ENCODE measurements at places on chromosomes 5 and 9.

GRCh38 chr5:143134900-143135299, 268.6 kb downstream of the NR3C1 start:
- H3K4me1 ChIP-seq: no peaks in the 10 kb centered on the region
- no peak overlapping the region for H3K4me3 ChIP-seq
- no peak overlapping the region for H3K27ac ChIP-seq
- H3K36me3 ChIP-seq: peaks cover 4% of the 10 kb centered on the region

DNA sequence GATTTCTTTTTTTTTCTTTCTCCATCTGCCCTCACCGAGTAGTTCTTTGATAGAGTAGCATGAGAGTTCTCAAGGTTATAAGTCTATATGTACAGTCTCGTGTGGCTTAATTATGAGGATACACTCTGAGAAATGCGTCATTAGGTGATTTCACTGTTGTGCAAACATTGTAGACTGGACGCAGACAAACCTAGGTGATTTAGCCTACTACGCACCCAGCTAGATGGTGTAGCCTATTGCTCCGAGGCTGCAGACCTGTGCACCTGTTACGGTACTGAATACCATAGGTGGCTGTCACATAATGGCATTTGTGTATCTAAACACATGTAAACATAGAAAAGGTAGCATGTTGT, 26.9 kb upstream of the CORO2A start:
- peaks cover 7% of the 10 kb centered on the region for H3K36me3 ChIP-seq
- H3K27ac ChIP-seq: no peak overlapping the region
- DNase-seq: no peak
- H3K4me1 ChIP-seq: no peaks in the 10 kb centered on the region
- no peaks in the 10 kb centered on the region for H3K27me3 ChIP-seq

- H3K4me1 ChIP-seq: peaks cover 3% of the 10 kb centered on the region
- no peak for DNase-seq
- H3K4me3 ChIP-seq: no peak overlapping the region
- H3K27me3 ChIP-seq: peaks cover 4% of the 10 kb centered on the region
These were observed 319.0 kb downstream of the EBF1 start for GRCh38 chr5:158780656-158781237.

DNA sequence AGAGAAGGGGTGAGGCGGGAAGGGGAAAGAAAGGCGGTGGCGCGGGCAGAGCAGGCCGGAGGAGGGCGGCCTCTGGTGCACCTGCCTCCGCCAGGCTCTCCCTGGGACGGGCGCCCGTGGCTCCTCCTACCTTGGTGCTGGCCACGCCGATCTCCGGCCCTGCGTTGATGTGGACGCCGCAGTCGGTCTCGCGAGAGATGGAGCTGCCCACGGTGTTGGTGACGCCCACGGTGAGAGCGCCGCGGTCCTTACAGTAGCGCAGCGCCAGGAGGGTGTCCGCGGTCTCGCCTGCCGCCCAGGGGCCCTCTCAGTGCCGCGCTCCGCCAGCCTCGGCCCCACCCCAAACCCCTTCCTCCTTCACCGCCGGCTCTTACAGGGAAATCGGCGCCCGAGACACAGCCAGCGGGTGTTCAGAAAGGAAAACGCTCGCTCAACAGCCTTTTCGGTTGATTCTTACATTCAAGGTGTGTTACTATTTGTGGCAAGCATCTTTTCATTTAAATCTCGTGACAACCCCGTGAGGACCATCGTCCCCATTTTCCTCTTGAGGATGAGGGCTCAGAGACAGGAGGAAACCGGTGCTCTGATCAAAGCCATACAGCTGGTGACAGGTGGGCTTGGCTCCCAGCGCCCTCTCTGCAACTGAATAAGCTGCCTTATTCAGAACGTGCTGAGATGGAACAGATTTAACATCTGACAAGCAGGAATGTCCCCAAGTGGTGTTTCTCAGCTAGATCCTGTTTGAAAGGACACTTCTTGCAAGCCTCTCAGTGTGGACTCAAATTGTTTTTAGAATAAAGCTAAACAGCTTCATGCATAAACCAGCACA, 22.0 kb upstream of the MAPK9 start:
- peak; percentile 90 for DNase-seq
- H3K27me3 ChIP-seq: no peaks in the 10 kb centered on the region
- no peaks in the 10 kb centered on the region for H3K36me3 ChIP-seq
- peak overlapping the region; percentile 68 for H3K4me3 ChIP-seq

DNA sequence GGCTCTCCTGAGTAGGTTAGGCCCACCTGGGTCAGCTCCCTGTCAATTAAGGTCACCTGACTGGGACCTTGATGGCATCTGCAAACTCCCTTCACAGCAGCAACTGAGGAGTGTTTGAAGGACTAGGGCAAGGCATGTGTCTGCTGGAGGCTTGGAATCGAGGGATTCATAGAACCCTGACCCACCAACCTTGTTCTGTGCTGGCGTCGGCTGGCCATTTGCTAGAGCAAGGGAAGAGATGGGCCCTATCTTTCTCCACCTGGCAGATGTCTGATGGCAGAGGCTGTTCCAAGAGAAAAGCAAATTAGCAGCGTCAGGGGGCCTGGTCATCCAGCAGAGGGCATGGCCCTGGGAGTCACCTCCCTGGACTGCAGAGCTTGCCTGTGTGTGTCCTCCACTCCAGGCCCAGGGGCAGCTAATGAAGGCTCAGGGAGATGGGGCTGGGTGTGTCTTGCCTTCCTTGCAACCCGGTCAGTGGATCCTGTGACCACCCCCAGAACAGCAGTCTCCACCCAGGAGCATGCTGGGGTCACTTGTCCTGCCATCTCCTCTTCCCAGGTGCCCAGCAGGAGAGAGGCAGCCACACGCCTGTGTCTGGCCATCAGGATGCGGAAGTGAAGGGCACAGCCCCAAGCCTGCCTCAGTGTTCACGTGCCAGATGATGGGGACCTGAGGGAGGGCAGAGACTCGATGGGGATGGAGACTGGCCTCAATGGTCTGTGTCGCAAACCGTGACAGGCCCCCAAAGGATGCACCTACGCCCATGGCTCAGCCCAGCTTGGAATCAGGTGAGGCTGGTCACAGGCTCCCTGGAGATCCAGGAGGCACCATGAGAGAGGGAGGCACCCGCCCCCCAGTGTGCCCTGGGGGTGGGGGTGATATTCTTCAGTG, 53.9 kb downstream of the BARX1 start:
- no peaks in the 10 kb centered on the region for H3K27me3 ChIP-seq
- peaks cover 16% of the 10 kb centered on the region for H3K4me1 ChIP-seq
- no peaks in the 10 kb centered on the region for H3K36me3 ChIP-seq
- DNase-seq: peak; percentile 4
- no peak overlapping the region for H3K27ac ChIP-seq

DNA sequence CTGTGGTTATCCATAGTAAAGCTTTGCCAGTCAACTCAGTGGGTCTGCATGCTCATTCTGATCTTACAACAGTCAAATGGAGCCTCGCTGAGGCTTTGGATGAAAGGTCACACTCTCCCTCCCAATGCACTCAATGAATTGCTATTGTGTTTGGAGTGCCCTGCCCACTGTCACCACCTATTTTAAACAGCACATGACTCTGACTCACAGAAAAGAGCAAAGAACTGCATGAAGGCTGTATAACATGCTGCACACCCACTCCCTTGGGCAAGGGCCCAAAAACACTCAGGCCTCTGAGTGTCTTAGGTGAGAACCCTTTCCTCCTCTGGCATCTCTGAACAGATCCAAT, 118.7 kb upstream of the CCDC112 start:
- H3K27me3 ChIP-seq: peaks cover 4% of the 10 kb centered on the region
- no peaks in the 10 kb centered on the region for H3K4me1 ChIP-seq
- no peak overlapping the region for H3K4me3 ChIP-seq
- no peak overlapping the region for H3K27ac ChIP-seq
- DNase-seq: peak; percentile 31

GRCh38 chr5:7000310-7000709, 287.1 kb downstream of the TENT4A start:
- no peak overlapping the region for H3K27ac ChIP-seq
- H3K36me3 ChIP-seq: no peaks in the 10 kb centered on the region
- no peak overlapping the region for H3K4me3 ChIP-seq
- peaks cover 10% of the 10 kb centered on the region for H3K27me3 ChIP-seq
- peaks cover 3% of the 10 kb centered on the region for H3K4me1 ChIP-seq
- DNase-seq: no peak

- no peaks in the 10 kb centered on the region for H3K27me3 ChIP-seq
- H3K36me3 ChIP-seq: no peaks in the 10 kb centered on the region
- no peak overlapping the region for H3K27ac ChIP-seq
These were observed 177.2 kb downstream of the ARHGAP26 start for GRCh38 chr5:142947427-142947709.

- no peak overlapping the region for H3K4me3 ChIP-seq
- no peak for DNase-seq
- H3K27ac ChIP-seq: no peak overlapping the region
These were observed 163.6 kb upstream of the SPEF2 start for GRCh38 chr5:35454011-35454525.

DNA sequence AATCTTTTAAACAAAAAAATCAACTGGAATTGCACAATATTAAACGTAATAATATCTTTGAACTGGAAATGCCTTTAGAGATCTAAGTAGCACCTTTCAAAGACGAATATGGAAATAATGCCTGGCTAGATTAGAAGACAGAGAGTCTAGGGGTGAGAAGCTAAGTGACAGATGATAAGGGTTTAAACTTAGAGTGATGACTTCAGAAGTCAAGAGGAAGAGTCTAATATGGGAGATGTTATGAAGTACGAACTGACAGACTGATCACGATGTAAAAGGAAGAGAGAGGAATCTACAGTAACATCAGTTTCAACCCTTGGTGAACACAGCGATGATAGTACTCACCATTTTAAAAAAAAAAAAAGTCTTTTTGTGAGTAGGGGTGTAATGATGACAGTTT, 57.9 kb downstream of the HINT1 start:
- no peaks in the 10 kb centered on the region for H3K27me3 ChIP-seq
- peaks cover 12% of the 10 kb centered on the region for H3K4me1 ChIP-seq
- no peaks in the 10 kb centered on the region for H3K36me3 ChIP-seq
- DNase-seq: no peak
- H3K27ac ChIP-seq: no peak overlapping the region

DNA sequence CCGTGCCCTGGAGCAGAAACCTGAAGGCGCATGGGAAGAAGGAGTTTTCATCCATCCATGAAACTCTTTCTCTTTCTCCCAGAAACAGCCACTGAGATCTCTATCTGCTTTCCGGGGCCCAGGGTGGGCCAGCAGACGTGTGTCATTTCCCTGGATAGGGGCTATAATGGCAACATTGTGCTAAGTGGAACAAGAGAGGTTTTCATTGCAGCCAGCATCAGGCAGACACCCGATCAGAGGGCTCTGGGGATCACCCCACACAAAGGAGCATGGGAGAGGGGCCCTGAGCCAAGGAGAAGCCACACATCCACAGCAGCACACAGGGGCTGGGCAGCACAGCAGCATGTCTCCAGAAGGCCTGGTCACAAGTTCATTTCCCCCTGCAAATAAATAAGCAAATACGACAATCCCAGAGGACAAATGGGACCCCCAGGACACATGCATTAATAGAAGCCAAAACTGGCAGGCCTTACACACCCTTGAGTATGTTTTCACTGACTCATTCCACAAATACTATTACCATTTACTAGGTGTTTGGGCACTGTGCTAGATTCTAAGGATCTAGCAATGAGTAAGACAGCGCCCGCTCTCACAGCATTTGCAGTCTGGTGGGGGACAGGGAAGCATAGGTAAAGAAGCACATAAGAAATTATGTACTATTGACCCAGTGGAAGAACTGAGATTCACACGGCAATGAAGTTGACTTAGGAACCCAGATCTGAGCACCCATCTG, 4.3 kb upstream of the AFAP1L1 start:
- no peak overlapping the region for H3K4me3 ChIP-seq
- no peak overlapping the region for H3K27ac ChIP-seq
- H3K4me1 ChIP-seq: peaks cover 11% of the 10 kb centered on the region

All from activated CD4-positive, alpha-beta memory T cell treated with anti-CD3 and anti-CD28 coated beads for 36 hours (primary cell).